Mesothelial cell of epicardium (in vitro differentiated cells): ENCODE measurements at places on chromosomes 7 and 10. TPM values are rescaled to one million over a fixed set of nuclear protein-coding genes. Genes with fewer than 3 reads are reported as not detected.

TRIM73 gene
- 14.8 to 17.0 TPM (median 15.7 TPM) in 3 replicates for total RNA-seq

CACNB2 gene
- 10.0 to 13.1 TPM (median 13.0 TPM) in 3 replicates for total RNA-seq

RGS10 gene
- total RNA-seq: 15.4 to 17.4 TPM (median 16.7 TPM) in 3 replicates

ZKSCAN5 gene
- total RNA-seq: 14.4 to 14.6 TPM (median 14.4 TPM) in 3 replicates

GPR15LG gene
- not detected in 3 replicates for total RNA-seq

GRCh38 chr10:96626795-96627194 lies 40.0 kb upstream of the TM9SF3 start:
- H3K36me3 ChIP-seq: no peaks in the 10 kb centered on the region
- no peaks in the 10 kb centered on the region for H3K27me3 ChIP-seq
- H3K27ac ChIP-seq: no peak overlapping the region
- H3K4me1 ChIP-seq: peaks cover 4% of the 10 kb centered on the region

- DNase-seq: no peak
- H3K4me1 ChIP-seq: peaks cover 36% of the 10 kb centered on the region
- no peak overlapping the region for H3K4me3 ChIP-seq
- H3K27me3 ChIP-seq: no peaks in the 10 kb centered on the region
- H3K27ac ChIP-seq: no peak overlapping the region
Measured at GRCh38 chr7:90689260-90689659, 93.1 kb downstream of the CDK14 start.

DNA sequence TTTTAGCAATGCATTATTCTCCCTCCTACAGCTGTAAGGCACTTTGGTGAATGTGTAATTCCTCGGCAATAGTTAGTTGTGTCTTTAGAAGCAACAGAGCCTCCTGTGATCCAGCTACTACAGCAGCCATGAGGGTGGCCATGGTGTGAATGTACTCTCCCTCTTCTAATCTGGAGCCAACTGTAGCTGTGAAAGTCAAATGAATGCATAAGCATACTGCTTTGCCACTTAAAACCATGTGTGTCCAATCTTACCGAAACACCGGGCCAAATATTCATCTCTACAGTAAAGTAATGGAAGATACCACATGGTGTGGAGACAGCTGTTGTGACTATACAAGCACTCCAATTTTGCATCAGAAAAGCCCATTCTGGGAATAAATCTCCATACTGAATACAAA lies 195.0 kb downstream of the DNAJC1 start:
- DNase-seq: no peak
- H3K4me3 ChIP-seq: no peak overlapping the region
- H3K27ac ChIP-seq: no peak overlapping the region
- no peaks in the 10 kb centered on the region for H3K36me3 ChIP-seq
- peaks cover 9% of the 10 kb centered on the region for H3K4me1 ChIP-seq

DNA sequence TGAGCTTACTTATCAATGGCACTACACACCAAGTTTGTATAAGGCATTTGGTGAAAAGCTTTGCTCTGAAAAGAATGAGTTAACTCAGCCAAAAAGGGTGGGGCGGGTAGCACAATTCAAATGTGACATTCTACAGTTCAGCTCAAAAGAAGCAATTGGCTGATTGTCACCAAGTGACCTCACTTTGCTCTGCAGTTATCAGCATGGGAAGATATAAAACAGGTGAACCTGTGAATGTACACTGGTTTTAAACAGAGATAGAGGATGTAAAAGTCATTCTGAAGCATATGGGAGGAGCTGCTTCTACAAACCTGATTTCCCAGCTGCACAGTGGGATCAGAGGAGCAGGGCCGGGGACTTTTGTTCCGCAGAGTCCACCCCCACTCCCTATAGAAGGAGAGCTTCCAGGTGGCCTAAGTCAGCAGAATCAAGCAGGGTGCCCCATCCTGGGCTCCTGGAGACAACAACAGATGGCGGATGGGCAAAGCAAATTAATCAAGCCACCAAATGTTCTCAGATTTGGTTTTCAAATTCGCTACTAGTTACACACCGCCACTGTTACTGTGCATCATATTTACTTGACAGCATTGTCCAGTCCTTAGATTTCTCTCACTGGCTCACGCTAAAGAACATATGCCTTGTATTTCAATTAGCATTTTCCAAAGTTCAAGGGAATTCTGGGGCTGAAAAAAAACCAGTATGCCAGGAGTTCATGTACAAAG lies 27.5 kb upstream of the NPVF start:
- no peaks in the 10 kb centered on the region for H3K36me3 ChIP-seq
- peaks cover 3% of the 10 kb centered on the region for H3K27me3 ChIP-seq

DNA sequence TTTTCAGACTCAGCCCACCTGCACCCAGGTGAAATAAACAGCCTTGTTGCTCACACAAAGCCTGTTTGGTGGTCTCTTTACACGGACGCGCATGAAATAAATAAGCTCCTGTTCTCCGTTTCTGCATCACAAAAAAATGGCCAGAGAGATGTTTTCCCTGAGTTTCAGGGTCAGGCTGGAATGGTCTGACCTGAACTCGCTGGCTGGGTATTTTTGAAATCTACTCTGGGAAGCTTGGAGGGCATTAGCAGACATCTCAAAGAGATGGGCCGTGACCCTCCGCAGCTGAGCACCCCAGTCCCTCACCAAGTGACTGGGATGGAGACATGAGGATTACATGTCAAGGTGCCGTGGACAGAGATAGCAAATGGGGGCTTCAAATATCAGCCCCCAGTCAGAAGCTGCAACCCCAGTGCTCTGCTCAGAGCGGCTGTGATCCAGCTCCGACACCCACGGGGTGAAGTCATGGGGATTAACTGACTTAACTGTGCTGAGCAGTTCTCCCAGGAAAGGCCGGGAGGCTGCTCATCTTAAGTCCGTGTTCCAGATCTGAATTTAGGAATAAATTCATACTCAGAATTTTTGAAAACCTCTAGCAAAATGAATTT lies 22.3 kb downstream of the CALML5 start:
- H3K27ac ChIP-seq: peak overlapping the region; percentile 18
- H3K4me1 ChIP-seq: peaks cover 27% of the 10 kb centered on the region
- H3K4me3 ChIP-seq: no peak overlapping the region
- no peaks in the 10 kb centered on the region for H3K36me3 ChIP-seq
- no peaks in the 10 kb centered on the region for H3K27me3 ChIP-seq

GRCh38 chr10:29555091-29555745 lies 79.6 kb downstream of the SVIL start:
- peaks cover 13% of the 10 kb centered on the region for H3K4me1 ChIP-seq
- no peaks in the 10 kb centered on the region for H3K27me3 ChIP-seq
- H3K36me3 ChIP-seq: peaks cover 26% of the 10 kb centered on the region

DNA sequence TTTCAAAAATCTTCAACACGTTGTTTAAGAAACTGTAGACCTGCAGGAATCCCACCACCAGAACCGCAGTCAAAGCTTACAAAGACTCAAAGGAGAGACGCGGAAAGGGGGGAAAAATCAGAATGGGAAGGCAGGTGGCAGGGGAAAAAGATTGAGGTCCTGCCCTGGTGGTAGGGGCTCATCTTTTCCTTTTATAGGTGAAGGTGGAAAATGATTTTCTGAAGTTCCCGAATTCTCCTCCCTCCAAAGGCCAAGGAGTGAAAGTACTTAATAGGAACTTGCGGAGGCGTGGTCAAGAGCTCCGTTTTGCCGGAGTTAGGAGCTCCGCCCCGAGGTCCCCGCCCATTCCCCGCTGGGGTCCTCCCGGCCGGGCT lies 724 bp downstream of the BBIP1 start:
- H3K4me3 ChIP-seq: peak overlapping the region; percentile 99
- H3K4me1 ChIP-seq: peaks cover 34% of the 10 kb centered on the region
- H3K27ac ChIP-seq: peak overlapping the region; percentile 100
- H3K27me3 ChIP-seq: no peaks in the 10 kb centered on the region
- no peaks in the 10 kb centered on the region for H3K36me3 ChIP-seq
- DNase-seq: peak; percentile 92

GRCh38 chr7:141715018-141715417 lies 6.9 kb downstream of the WEE2 start:
- H3K27ac ChIP-seq: no peak overlapping the region
- peaks cover 1% of the 10 kb centered on the region for H3K27me3 ChIP-seq
- no peaks in the 10 kb centered on the region for H3K36me3 ChIP-seq
- no peak for DNase-seq
- no peaks in the 10 kb centered on the region for H3K4me1 ChIP-seq
- no peak overlapping the region for H3K4me3 ChIP-seq

DNA sequence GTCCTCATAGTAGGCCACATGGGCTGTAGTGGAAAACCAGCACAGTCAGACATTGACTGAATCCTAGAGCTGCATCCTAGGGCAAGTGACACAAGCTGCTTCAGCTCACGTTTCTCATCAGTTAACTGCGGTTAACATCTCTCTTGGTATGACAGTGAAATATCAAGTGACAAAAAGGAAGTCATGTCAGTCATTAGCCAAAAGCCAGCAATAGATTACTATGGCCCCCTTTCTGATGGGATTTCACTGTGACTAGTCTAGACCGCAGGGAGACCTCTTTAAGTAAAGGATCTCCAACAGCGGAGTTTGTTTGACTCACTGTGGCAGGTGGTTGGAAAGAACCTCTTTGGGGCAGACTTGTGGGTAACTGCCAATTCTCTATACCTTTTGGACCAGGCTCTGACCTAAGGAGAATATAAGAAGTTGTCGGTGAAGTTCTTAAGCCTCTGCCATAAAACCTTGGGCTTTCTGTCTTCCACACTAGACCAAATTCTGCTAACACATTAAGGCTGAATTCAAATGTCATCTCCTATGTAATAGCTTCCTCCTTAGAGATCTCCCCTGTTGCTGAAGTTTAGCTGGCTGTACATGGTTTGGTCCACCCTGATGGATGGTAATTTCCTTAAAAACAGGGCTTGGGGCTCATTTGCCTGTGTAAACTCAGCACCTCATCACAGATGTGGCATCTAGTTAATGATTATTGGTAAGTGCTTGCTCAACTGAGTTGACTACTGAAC lies 115.3 kb downstream of the SGMS1 start:
- H3K4me3 ChIP-seq: no peak overlapping the region
- H3K4me1 ChIP-seq: peaks cover 10% of the 10 kb centered on the region

GRCh38 chr10:67790534-67791408 lies 47.2 kb downstream of the DNAJC12 start:
- H3K4me3 ChIP-seq: no peak overlapping the region
- no peak overlapping the region for H3K27ac ChIP-seq
- no peaks in the 10 kb centered on the region for H3K36me3 ChIP-seq
- no peak for DNase-seq
- peaks cover 15% of the 10 kb centered on the region for H3K4me1 ChIP-seq

GRCh38 chr10:60430017-60430416 lies 40.3 kb upstream of the ANK3 start:
- DNase-seq: no peak
- H3K4me3 ChIP-seq: no peak overlapping the region
- H3K4me1 ChIP-seq: peaks cover 75% of the 10 kb centered on the region
- peaks cover 3% of the 10 kb centered on the region for H3K36me3 ChIP-seq

- H3K36me3 ChIP-seq: no peaks in the 10 kb centered on the region
- DNase-seq: no peak
- H3K27me3 ChIP-seq: no peaks in the 10 kb centered on the region
- no peak overlapping the region for H3K4me3 ChIP-seq
Measured at GRCh38 chr10:89518108-89518507, 17.3 kb downstream of the SLC16A12 start.

DNA sequence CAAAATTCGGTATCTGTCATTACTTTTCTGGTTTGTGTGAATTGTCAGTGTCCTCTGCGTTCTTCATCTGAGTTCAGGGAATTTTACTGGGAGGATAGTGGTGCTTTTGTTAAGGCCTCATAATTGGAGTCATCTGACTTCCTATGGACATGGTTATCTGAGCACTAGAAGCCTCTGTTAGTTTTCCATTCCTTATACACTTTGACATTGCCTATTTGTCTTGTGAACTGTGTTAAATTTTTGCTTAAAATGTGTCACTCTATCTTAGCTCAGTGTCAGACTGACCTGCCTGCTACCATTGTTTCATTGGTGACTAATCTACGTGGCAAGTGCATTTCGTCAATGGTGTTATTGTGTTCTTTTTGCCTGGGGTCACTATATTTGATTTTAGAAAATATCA lies 253.3 kb downstream of the SEMA3A start:
- no peak overlapping the region for H3K4me3 ChIP-seq
- no peak for DNase-seq
- no peaks in the 10 kb centered on the region for H3K27me3 ChIP-seq
- peaks cover 8% of the 10 kb centered on the region for H3K4me1 ChIP-seq
- H3K36me3 ChIP-seq: no peaks in the 10 kb centered on the region
- H3K27ac ChIP-seq: no peak overlapping the region

GRCh38 chr10:118799777-118800176 lies 45.0 kb upstream of the CACUL1 start:
- peaks cover 2% of the 10 kb centered on the region for H3K36me3 ChIP-seq
- peaks cover 2% of the 10 kb centered on the region for H3K4me1 ChIP-seq
- H3K4me3 ChIP-seq: no peak overlapping the region
- DNase-seq: no peak
- H3K27ac ChIP-seq: no peak overlapping the region

DNA sequence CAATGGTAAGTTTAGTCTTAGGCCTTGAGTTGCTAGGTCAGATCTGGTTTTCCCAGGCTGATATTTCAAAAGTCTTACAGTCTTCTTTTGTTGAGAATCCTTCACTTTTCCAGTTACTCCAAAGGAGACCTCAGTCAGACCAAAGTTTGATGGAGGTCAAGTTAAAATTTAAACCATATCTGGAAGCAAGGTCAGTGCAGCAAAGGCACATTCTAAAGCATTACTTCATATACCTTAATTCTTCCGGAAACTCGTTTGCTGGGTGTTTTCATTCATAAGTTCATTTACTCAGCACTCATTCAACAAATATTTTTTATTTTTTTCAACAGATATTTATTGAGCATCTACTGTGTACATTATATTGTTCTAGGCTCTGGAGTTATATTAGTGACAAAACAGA lies 403.0 kb upstream of the LRGUK start:
- no peak overlapping the region for H3K27ac ChIP-seq
- DNase-seq: no peak
- peaks cover 11% of the 10 kb centered on the region for H3K4me1 ChIP-seq
- H3K4me3 ChIP-seq: no peak overlapping the region

- H3K4me3 ChIP-seq: no peak overlapping the region
- H3K27ac ChIP-seq: peak overlapping the region; percentile 65
- H3K4me1 ChIP-seq: peaks cover 19% of the 10 kb centered on the region
- no peak for DNase-seq
- H3K36me3 ChIP-seq: no peaks in the 10 kb centered on the region
- H3K27me3 ChIP-seq: no peaks in the 10 kb centered on the region
Measured at GRCh38 chr10:105586451-105587098, 945.5 kb downstream of the SORCS3 start.

DNA sequence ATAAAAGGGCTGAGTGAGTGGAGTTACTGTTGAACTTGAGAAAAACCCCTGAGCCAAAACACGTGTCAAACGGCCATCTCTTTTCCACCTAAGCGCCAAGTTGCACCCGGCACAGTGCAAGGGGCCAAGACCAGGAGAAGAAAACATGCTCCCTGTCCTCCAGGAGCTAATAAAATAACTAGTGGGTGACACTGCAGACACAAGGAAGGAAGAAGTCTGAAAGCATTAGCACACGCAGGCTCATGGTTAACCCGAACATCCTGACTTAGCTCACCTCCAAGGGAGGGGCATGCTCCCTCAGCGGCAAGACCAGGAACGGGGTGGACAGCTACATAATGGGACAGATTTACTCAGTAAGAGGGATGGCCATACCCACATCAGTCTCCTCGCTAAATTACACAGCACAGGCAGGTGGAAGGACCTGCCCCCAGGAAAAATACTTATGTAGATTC lies 65.0 kb downstream of the PIP4K2A start:
- H3K4me1 ChIP-seq: peaks cover 73% of the 10 kb centered on the region
- DNase-seq: no peak
- no peak overlapping the region for H3K4me3 ChIP-seq
- H3K27me3 ChIP-seq: no peaks in the 10 kb centered on the region
- no peaks in the 10 kb centered on the region for H3K36me3 ChIP-seq

- no peak overlapping the region for H3K4me3 ChIP-seq
- peaks cover 4% of the 10 kb centered on the region for H3K4me1 ChIP-seq
- no peak overlapping the region for H3K27ac ChIP-seq
- no peak for DNase-seq
Measured at GRCh38 chr10:89684604-89685003, 16.8 kb upstream of the KIF20B start.
